Stimulated activated CD8-positive, alpha-beta memory T cell treated with anti-CD3 and anti-CD28 coated beads, Interleukin-4, amount 100 ng/mL, for 4 hours (primary cell): ENCODE measurements at places on chromosomes 12 and 14.

DNA sequence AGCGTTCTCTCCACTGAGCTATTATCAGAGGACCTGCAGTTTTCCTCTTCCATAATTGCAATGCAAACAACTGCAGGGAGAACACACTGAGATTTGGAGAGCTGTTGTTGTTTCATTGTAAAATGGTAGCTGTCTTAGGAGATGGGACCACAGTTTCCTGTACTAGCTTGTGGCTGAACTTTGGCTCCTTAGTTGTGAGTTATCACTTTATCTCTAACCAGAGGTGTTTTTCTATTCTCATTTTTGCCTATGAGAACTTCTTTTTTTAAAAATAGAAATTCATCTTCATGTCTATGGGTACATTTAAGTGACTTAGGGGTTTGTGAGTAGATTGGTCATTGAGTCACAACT is 216.5 kb downstream of the SLC38A4 start:
- no peak for DNase-seq

DNA sequence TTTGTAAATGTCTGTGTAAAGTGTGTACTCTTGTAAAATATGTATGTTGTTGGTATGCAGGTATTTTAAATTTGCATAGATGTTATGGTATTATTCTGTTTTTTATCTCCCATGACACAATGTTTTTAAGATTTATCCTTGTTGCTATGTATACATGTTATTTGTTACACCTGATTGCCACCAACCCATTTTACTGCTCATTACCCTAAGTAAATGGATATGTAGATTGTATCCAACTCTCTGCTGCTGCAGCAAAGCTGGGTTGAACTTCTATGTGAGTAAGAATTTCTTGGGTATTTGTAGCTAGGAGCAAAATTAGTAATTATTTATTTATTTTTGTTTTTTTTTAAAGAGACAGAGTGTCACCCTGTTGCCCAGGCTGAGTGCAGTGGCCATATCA is 6.2 kb downstream of the APAF1 start:
- DNase-seq: no peak

GRCh38 chr12:78792052-78792698 is 72.4 kb upstream of the SYT1 start:
- DNase-seq: no peak

DNA sequence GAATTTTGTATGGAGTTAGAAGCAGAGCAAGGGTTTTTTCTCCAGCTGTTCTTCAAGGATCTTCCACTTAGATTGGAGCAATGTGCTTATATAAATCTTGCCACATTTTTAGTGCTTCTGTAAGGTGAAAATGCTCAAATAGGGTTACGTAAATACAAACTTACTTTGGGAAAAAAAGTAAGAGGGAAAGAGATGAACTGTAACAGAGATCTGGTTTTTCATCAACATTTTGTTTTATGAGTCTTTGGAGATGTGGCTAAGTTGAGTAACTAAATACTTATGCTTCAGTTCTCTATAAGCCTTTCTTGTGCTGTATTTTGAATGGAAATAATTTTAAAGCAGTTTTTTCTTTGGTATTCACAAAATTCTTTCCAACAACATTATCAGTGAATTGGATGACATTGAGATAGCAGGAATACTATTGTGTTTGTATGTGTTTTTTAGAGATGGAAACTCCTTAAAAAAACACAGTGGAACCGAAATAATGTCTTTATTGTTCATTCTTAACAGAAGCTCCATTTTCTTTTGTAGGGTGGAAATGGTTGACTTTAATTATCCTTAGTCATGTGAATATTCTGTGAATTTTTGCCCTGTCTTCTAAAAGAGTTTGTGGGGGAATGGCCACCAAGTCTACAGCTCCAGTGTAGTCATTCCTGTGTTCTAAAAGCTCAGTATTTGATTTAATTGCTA is 45.7 kb downstream of the NPAS3 start:
- no peak for DNase-seq

- DNase-seq: no peak
Observed at GRCh38 chr14:68722968-68723566, 69.8 kb downstream of the ZFP36L1 start.

DNA sequence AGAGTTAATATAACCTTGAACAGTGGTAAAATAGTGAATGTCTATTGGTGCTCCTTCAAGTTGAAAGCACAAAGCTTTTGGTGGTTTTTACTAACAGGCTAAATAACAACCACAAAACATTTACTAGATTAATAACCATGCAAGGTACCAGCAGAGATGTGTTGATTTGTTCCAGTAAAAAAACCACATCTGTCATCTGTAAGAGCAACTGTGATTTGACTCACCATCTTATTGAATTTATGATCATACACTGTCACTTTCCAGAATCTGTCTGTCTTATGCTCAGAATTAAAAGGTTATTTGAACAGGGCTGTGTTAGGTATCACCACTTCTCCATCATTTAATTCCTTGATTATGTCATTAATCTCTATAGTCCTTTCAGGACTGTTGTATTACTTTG is 107.0 kb upstream of the PTHLH start:
- no peak for DNase-seq

GRCh38 chr12:26044007-26044394 is 80.8 kb downstream of the BHLHE41 start:
- no peak for DNase-seq

- no peak for DNase-seq
Observed at GRCh38 chr12:50753232-50753769, 10.6 kb upstream of the ATF1 start.

DNA sequence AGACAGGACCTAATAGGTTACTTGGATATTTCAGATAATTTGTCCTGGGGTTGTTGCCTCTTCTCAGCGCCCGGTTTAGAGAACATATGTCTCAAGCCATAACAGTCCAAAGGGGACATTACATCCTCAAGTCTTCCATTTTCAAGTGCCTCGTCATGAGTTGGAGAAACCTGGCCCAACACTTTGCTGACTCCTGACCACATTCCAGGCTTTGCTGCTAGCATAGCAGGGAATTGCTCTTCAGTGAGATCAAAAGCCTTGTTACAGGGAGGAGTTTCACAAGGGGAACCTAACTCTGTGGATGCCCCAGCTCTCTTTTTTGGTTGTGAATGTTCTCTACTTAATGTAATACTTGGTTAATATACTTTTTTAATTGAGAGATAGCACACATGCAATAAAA is 8.2 kb upstream of the MMP19 start:
- DNase-seq: no peak

- DNase-seq: peak; percentile 39
Observed at GRCh38 chr12:6363330-6364043, 11.9 kb downstream of the SCNN1A start.

- no peak for DNase-seq
Observed at GRCh38 chr14:53534841-53535240, 381.7 kb upstream of the DDHD1 start.

DNA sequence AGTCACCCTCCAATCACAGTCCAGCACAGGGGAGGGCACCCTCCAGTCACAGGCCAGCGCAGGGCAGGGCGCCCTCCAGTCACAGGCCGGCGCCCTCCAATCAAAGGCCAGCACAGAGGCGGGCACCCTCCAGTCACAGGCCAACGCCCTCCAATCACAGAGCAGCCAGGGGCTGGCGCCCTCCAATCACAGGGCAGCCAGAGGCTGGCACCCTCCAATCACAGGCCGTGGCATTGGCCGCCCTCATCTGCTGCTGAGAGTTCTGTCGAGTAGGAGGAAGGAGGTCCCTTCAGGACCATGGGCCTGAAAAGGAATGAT is 26.6 kb downstream of the DDX51 start:
- no peak for DNase-seq

DNA sequence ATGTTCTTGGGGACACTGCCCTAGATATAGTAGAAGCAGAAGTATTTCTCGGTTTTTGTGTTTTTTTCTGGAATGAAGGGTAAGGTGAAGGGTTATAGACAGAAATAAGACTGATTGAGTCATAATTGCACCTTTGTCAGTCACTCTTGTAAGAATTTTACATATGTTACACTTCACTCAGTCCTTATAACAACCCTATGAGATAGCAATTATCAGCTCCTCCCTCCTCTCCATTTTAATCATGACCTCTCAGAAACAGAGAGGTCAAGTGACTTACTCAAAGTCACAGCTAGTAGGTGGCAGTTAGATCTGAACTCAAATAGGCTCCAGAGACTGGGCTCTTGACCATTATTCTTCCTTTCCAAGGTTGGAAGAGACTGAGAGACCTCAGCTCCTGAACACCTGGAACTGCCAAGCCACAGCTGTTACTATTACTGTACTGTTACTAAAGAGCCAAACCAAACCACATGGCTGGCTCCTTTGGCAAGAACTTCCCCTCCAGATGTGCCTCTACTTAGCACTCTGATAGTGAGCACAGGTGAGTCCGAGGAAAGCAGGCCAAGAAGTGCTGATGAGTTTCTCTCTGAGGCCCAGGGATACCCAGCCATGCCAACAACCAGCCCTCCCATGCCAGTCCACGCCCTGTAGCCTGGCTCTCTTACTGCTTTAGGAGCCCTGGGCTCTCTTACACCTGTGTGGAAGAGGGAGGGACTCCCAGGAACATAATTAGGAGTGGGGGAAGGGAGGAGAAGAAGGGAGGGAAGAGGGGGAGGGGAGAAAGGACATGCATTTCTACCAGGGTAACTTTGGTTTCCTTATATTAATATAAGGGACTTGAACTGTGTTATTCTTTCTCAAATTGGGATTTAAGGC is 121.3 kb downstream of the CRADD start:
- DNase-seq: no peak

DNA sequence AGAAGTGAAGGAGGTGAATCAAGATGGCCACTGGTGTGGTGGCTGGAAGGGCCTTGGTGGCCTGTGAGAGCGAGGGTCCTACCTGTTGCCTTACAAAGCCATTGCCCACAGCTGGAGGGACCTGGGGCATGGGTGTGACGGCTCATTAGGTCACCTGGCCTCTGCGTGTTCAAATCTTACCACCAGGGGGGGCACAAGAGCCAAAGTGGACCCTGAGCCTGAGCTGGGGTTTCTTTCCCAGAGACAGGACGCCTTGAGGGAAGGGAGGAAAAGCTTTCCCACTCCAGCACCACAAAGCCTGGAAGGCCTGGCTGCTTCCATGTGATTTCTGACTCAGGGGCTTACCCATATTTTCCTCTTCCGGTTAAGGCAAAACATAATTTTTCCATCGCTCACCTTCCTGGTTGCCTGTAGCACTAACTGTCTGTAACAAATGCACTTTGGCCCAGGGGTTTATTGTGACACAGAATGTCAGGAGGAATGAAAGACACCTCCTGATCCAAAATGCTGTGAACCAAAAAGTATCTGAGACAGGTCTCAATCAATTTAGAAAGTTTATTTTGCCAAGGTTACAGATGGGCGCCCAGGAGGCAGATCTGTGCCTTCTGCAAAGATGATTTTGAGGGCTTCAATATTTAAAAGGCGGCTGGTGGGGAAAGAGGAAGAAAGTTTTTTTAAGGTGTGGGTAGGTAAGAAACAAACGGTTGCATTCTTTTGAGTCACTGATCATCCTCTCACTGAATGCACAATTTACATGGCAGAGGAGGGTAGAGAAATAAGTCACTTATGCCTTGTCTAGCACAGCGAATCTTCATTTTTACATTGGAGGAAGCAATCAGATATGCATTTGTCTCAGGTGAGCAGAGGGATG is 4.3 kb upstream of the CD9 start:
- DNase-seq: peak; percentile 68

DNA sequence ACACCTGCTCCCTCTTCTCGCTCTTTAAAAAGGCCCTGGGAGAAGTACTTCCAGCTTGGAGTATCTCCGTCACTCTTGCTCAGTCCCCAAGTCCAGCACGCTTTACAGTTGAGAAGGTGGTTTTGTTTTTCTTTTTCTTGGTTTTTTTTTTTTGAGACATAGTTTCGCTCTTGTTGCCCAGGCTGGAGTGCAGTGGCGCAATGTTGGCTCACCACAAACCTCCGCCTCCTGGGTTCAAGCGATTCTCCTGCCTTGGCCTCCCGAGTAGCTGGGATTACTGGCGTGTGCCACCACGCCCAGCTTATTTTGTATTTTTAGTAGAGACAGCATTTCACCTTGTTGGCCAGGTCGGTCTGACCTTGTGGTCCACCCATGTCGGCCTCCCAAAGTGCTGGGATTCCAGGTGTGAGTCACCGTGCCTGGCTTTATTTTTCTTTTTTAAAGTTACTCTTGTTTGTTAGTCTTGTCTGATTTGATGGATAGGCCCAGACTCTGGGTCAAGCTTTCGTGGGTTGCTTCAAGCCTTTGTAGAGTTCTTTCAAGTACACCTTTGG is 1.9 kb downstream of the TDRD9 start:
- DNase-seq: no peak

GRCh38 chr14:77076113-77076631 is 21.9 kb upstream of the CIPC start:
- DNase-seq: no peak

GRCh38 chr12:15701631-15702156 is 87.5 kb downstream of the EPS8 start:
- DNase-seq: no peak

DNA sequence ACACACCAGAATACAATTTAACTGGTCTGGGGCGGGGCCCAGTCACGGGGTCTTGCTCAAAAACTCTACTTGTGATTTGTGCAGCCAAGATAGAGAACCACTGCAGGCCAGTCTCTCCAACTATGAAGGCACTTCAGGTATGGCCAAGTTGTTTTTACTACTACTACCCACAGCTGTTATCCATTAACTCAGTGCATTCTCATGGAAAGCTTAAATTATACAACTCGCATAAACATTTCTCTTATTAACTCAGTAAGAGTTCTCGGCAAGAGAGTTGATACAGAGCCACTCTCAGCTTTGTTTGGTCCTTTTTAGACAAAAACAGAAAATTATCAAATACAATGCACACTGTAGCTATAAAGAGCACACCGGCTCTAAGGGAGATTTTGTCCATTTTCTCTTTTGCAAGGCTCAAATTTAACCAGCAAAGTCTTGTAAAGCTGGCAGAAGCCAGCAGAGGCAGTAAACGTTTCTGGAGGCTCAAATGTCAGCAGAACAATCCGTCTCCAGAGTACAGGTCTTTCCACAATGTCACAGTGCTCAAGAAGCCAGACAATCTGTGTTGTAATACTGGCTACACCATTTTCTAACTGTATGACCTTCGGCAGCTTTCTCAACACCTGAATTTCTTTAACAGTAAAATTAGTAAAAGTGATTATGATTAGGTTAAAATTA is 85.9 kb downstream of the PTGER2 start:
- DNase-seq: no peak

- DNase-seq: no peak
Observed at GRCh38 chr12:44224399-44225148, 388.7 kb downstream of the TMEM117 start.

GRCh38 chr12:119147847-119148448 is 30.8 kb upstream of the HSPB8 start:
- no peak for DNase-seq

GRCh38 chr12:46214668-46215436 is 54.0 kb downstream of the SLC38A1 start:
- peak; percentile 54 for DNase-seq
